ENCODE measurements at places on chromosomes 3 and 15. TPM values are rescaled to one million over a fixed set of nuclear protein-coding genes. Genes with fewer than 3 reads are reported as not detected.

SHF gene
- total RNA-seq: 11.4 TPM

MNS1 gene
- total RNA-seq: 7.1 TPM

TGM5 gene
- 0.26 TPM for total RNA-seq

VIPR1 gene
- 5.2 TPM for total RNA-seq

B3GALNT1 gene
- total RNA-seq: 37.5 TPM

EFCC1 gene
- 5.7 TPM for total RNA-seq

ABI3BP gene
- total RNA-seq: 103 TPM

STAC gene
- 8.9 TPM for total RNA-seq

KCNMB3 gene
- total RNA-seq: 6.6 TPM

UBAP1L gene
- total RNA-seq: 3.9 TPM

SLC9C1 gene
- total RNA-seq: 1.9 TPM

AADACL2 gene
- total RNA-seq: 0.48 TPM

NPTN gene
- 179 TPM for total RNA-seq

PRTG gene
- 16.2 TPM for total RNA-seq

TTLL3 gene
- 63.3 TPM for total RNA-seq

ITPKA gene
- 0.37 TPM for total RNA-seq

LNP1 gene
- total RNA-seq: 12.3 TPM

SAXO2 gene
- total RNA-seq: 4.7 TPM

DHFR2 gene
- total RNA-seq: 9.5 TPM

TGM4 gene
- not detected for total RNA-seq

LSM3 gene
- total RNA-seq: 12.2 TPM

CLSTN2 gene
- 4.9 TPM for total RNA-seq

NEK11 gene
- 26.0 TPM for total RNA-seq

ALDH1L1 gene
- 11.5 TPM for total RNA-seq

ARHGEF26 gene
- 18.2 TPM for total RNA-seq

PARP9 gene
- total RNA-seq: 30.1 TPM

TMEM212 gene
- not detected for total RNA-seq

POLQ gene
- 7.3 TPM for total RNA-seq

RHO gene
- not detected for total RNA-seq

ATP2B2 gene
- total RNA-seq: 0.53 TPM

FEZF2 gene
- total RNA-seq: not detected

ACP3 gene
- 3.2 TPM for total RNA-seq

LRRIQ4 gene
- total RNA-seq: not detected

ILDR1 gene
- total RNA-seq: 1.2 TPM

MST1R gene
- total RNA-seq: 1.7 TPM

RASL12 gene
- total RNA-seq: 54.6 TPM

CIAO2A gene
- total RNA-seq: 54.6 TPM

CLDN18 gene
- total RNA-seq: not detected

NPAP1 gene
- total RNA-seq: 0.58 TPM

MUC13 gene
- not detected for total RNA-seq
